ENCODE measurements at places on chromosomes 6 and 20. TPM values are rescaled to one million over a fixed set of nuclear protein-coding genes. Genes with fewer than 3 reads are reported as not detected.

The SPATA25 gene
- polyA plus RNA-seq: 0.43 TPM

The MAP7 gene
- polyA plus RNA-seq: 8.1 TPM

The ZNF165 gene
- polyA plus RNA-seq: 0.54 TPM

The RIPOR2 gene
- 1.6 TPM for polyA plus RNA-seq

The SLC22A3 gene
- polyA plus RNA-seq: 15.4 TPM

The HUS1B gene
- polyA plus RNA-seq: 0.07 TPM

The EDN1 gene
- 1.2 TPM for polyA plus RNA-seq

The NHLRC1 gene
- 2.4 TPM for polyA plus RNA-seq

The SNAP25 gene
- 0.69 TPM for polyA plus RNA-seq

The SMIM26 gene
- polyA plus RNA-seq: 142 TPM

The HFE gene
- polyA plus RNA-seq: 9.6 TPM

The BANF2 gene
- polyA plus RNA-seq: not detected

All from liver (tissue), 10 donors.